Ovary (tissue), 10 donors: ENCODE measurements at places on chromosomes 1 and 21. TPM values are rescaled to one million over a fixed set of nuclear protein-coding genes. Genes with fewer than 3 reads are reported as not detected.

- no peaks in the 10 kb centered on the region for H3K27me3 ChIP-seq
- H3K4me1 ChIP-seq = no peaks in the 10 kb centered on the region
- H3K4me3 ChIP-seq = no peak overlapping the region
- no peak overlapping the region for H3K27ac ChIP-seq
- DNase-seq = no peak
- H3K36me3 ChIP-seq = no peaks in the 10 kb centered on the region
Observed at GRCh38 chr1:239982762-239983161, 108.9 kb upstream of the FMN2 start.

DNA sequence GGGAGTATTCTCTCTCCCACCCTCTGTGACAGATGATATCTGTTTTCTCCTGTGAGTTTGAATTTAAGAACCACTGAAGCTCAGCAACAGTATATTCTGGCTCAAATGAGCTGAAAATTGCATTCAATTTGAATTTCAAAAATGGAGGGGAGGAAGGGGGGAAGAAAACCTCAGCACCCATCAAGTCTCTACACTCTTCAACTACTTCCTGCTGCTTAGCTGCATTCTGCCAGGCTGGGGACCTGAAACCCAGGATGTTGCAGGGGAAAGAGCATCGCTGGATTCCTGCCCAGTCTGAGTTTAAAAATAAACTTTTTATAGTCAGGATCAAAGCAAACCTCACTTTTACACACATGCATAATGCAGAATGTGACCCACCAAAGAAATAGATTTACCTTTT is 214.3 kb upstream of the ESRRG start:
- no peak overlapping the region for H3K27ac ChIP-seq
- H3K36me3 ChIP-seq = no peaks in the 10 kb centered on the region
- H3K27me3 ChIP-seq = no peaks in the 10 kb centered on the region
- H3K4me3 ChIP-seq = no peak overlapping the region
- DNase-seq = no peak

GRCh38 chr1:167678838-167679237 is 42.9 kb upstream of the MPZL1 start:
- no peak for DNase-seq
- no peak overlapping the region for H3K27ac ChIP-seq
- H3K27me3 ChIP-seq = no peaks in the 10 kb centered on the region
- H3K4me1 ChIP-seq = no peaks in the 10 kb centered on the region

DNA sequence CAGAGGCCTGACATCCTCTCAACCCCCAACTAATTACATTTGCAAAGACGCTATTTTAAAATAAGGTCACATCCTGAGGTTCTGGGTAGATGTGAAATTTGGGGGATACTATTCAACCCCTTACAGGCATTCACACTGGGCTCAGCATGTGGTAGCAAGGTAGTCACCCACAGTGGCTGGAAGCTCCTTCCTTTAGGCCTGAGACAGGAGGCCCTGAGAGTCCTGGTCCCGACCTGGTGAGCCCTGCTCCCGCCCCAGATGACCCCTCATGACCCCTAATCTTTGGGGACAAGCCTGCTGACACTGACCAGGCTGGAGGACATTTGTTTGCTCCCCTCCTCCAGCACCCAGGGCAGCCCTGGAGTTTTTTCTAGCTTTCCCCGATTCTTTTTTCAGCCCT is 225.9 kb downstream of the DYRK1A start:
- H3K27ac ChIP-seq = no peak overlapping the region
- H3K4me3 ChIP-seq = no peak overlapping the region
- H3K27me3 ChIP-seq = no peaks in the 10 kb centered on the region
- no peaks in the 10 kb centered on the region for H3K36me3 ChIP-seq
- no peaks in the 10 kb centered on the region for H3K4me1 ChIP-seq

GRCh38 chr1:180144659-180145357 is 9.9 kb upstream of the QSOX1 start:
- peaks cover 3% of the 10 kb centered on the region for H3K4me1 ChIP-seq
- no peak overlapping the region for H3K4me3 ChIP-seq
- DNase-seq = no peak
- H3K27me3 ChIP-seq = no peaks in the 10 kb centered on the region

- no peaks in the 10 kb centered on the region for H3K36me3 ChIP-seq
- peaks cover 3% of the 10 kb centered on the region for H3K4me1 ChIP-seq
- H3K4me3 ChIP-seq = no peak overlapping the region
- no peaks in the 10 kb centered on the region for H3K27me3 ChIP-seq
- no peak for DNase-seq
Observed at GRCh38 chr1:43274125-43274803, 4.5 kb downstream of the TMEM125 start.

DNA sequence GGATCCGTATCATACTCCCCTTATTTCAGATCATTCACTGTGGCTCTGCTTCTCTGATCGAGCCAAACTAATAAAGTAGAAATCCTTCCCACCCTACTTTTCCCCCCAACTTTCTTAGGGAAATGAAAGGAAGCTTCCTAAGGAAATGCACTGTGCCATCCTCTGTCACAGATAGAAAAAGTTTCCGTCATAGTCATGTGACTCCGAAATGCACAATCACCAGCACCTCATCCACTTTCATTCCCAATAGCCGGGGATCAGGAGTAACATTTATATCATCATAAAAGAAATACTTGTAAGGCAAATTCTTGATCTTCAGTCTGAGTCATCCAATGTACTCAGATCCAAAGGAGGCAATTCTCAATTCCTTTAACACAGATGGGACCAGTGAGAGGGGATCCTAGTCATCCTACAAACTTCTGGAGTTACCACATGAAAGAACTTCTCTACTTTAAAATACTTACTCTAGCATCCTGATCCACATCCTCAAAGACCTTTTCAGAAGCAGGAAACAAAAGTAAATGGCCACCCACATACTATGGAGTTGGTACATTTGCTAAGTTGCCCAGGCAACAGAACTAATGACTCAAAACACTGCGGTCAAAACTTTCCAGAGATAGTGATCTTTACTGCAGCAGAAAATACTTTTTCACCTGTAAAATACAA is 97.8 kb upstream of the ZC3H11B start:
- no peak overlapping the region for H3K4me3 ChIP-seq
- H3K27me3 ChIP-seq = no peaks in the 10 kb centered on the region
- H3K27ac ChIP-seq = no peak overlapping the region
- H3K36me3 ChIP-seq = no peaks in the 10 kb centered on the region
- no peak for DNase-seq

The GOLT1A gene
- not detected for total RNA-seq
